ENCODE measurements at places on chromosomes 6 and 20.

DNA sequence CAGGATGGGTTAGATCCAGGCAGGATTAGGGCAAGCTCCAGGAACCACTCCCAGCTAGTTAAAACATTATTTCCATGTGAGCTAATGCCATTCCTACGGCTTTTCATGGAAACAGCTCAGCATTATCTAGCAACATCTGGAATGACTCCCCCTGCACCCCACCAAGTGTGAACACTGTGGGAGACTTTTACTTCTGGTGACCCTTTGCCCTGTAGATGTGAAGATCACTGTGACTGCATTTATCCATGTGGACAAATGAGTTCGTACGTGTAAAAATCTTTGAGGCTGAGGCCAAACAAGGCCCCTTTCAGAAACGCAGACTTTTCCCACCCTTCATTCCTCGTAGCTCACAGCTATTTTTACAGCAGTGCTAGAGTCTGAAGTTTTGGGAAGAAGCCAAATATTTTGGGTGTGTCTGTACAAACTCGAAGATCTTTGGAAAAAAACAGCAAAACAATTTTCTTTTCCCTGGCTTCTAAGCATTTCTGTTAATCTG is 221.8 kb upstream of the SOX4 start:
- DNase-seq = no peak

DNA sequence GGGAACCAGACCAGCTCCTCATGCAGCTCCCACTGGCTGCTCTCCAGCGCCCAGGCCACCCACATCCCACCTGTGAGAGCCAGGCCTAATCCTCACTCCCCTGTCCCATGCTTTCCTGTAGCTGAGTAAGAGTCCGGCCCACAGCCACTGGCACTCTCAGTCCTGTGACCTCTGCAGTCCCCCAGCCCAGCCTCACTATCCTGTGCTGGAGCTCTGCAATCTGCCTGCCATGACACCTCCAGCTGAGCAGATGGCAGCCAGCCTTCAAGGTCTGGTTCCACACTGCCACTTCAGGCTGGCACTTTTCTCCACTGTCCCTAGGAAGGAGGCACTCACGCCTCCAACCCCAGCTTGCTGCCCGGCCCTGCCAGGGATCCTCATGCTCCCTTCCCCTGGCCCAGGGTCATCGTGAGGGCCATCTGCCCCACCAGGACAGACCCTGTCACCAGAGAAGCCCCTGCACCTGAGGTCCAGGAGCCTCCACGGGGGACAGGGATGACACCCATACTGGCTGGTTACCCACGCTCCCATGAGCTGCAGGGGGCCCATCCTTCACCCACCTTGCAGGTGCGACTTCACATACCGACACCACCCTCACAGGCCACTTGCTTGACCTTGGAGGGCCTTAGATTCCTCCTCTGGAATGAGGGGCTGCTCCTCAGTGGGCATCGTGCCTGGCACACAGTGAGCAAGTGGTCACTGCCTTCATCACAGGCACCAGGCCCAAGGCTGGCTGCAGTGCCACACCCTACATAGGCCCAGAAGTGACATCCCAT is 100.1 kb downstream of the ASXL1 start:
- no peak for DNase-seq

DNA sequence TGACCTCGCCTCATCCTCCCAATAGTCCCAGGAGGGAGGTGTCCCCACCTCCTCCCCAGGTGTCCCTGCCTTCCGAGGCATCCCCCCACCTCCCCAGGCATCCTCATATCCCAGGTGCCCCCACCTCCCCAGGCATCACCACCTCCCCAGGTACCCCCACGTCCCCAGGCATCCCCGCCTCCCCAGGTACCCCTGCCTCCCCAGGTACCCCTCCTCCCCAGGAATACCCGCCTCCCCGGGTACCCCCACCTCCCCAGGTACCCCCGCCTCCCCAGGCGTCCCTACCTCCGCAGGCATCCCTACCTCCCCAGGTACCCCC is 198.9 kb downstream of the SYNDIG1 start:
- no peak for DNase-seq

DNA sequence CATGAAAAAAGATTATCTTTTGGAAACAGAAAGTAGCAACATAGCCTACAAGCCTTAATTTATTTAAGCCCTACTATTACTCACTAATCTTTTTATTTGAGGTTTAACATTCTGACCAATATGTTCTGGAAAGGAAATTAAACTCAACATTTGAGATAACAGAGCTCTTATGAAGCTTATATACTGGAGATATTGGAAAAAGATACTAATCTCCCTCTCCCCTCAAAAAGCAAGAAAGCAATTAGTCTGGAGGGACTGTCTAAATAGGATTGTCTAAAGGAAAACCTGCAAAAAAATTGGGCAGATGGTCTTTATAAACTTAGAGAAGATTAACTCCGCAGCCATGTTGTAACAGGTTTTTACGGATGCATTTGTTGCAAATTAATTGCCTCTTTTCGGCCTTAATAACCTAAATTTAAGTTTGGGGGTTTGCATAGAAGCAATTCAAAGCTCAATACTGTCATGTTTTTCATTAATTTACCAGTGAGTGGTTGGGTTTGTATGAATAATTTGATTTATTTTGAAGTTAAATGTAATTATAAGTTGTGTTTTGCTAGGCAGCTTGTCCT is 79.1 kb downstream of the SHLD1 start:
- no peak for DNase-seq

- peak; percentile 38 for DNase-seq
These were observed 177.4 kb upstream of the PLN start for GRCh38 chr6:118370722-118371121.

GRCh38 chr20:37333848-37334318 is 12.1 kb upstream of the SRC start:
- DNase-seq = no peak

DNA sequence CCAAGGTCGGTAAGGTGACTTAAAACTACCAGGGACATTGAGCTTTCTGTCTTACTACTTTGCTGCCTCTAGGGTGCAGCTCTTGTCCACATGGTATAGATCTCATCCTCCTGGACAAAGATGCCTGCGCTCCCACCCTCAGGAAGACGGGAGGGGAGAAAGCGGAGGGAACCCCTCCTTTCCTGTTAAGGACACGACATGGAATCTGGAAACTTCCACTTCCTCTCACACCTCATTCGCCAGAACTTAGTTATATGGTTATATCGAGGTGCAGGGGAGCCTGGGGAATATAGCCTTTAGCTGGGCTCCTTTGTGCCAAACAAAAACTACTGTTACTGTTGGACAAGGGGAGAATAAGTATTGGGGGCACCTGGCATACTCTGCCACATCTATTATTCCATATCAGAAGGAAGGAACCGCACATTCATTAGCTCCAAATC is 224.3 kb upstream of the TSHZ2 start:
- no peak for DNase-seq

- DNase-seq = no peak
These were observed 112.3 kb upstream of the SYNDIG1 start for GRCh38 chr20:24357177-24357576.

DNA sequence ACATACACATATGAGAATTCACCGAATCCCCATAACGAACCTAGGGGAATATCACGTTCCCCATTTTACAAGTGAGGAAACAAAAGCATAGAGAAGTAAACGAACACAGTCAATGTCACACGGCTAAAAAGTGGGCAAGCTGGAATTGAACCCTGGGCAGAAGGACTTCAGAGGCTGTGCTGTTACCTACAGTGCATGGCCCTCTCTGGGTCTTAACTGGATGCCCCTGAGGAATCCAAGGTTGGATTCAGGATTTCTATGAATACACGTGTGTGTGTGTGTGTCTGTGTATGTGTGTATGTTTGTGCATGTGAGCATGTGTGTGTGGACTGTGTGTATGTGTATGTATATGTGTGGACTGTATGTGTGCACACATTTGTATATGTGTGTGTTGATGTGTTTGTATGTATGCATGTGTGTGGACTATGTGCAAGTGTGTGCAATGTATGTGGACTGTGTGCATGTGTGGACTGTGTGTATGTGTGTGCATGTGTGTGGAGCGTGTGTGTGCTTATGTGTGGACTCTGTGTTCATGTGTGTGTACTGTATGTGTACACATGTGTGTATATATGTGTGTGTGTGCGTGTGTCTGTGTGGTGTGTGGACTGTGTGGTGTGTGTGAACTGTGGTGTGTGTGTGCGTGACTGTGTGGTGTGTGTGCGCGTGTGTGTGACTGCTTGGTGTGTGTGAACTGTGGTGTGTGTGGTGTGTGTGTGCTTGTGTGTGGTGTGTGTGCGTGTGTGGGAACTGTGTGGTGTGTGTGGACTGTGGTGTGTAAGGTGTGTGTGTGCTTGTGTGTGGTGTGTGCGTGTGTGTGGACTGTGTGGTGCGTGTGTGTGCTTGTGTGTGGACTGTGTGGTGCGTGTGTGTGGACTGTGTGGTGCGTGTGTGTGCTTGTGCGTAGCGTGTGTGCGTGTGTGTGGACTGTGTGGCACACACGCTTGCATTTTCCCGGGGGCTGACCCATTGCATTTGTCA is 49.0 kb downstream of the HNF4A start:
- no peak for DNase-seq

- no peak for DNase-seq
These were observed 23.5 kb upstream of the RNF24 start for GRCh38 chr20:4038676-4039370.

- DNase-seq = no peak
These were observed 395.3 kb upstream of the BTBD3 start for GRCh38 chr20:11522366-11522741.

DNA sequence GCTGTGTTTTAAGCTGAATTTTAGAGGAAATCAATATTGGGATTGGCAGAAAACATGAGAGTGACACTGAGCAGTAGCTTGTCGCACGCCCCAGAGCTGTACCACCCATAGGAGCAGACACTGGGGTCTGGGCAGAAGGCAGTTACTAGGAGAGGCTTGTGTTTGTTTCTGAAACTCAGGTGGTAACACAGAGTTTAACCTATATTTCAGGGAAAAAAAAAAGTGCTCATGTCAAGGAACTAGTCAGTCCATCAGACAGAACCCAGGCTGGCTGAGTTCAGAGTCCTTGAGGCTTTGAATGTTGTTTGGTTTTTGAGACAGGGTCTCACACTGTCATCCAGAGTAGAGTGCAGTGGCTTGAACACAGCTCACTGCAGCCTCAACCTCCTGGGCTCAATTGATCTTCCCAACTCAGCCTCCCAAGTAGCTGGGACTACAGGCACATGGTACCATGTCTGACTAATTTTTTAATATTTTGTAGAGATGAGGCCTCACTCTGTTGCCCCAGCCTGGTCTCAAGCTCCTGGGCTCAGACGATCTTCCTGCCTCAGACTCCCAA is 6.6 kb downstream of the SLC22A1 start:
- no peak for DNase-seq

DNA sequence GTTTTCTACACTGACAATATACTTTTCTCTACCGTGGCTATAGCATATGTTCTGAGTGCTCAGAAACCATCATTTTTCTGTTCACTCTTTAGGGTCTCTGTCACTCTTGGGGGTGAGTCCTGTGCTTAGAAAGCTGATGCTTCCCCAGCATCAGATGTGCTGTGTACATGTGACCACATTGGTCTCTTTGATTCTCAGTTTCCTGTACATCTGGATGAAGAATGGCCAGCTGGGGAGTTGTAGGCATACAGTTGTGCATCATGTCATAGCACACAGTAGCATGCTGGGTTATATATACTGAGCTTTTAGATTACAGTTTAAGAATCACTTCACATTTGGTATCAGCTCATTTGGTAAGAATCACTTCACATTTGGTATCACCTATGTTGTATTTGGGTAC is 238.6 kb upstream of the PREP start:
- DNase-seq = no peak

DNA sequence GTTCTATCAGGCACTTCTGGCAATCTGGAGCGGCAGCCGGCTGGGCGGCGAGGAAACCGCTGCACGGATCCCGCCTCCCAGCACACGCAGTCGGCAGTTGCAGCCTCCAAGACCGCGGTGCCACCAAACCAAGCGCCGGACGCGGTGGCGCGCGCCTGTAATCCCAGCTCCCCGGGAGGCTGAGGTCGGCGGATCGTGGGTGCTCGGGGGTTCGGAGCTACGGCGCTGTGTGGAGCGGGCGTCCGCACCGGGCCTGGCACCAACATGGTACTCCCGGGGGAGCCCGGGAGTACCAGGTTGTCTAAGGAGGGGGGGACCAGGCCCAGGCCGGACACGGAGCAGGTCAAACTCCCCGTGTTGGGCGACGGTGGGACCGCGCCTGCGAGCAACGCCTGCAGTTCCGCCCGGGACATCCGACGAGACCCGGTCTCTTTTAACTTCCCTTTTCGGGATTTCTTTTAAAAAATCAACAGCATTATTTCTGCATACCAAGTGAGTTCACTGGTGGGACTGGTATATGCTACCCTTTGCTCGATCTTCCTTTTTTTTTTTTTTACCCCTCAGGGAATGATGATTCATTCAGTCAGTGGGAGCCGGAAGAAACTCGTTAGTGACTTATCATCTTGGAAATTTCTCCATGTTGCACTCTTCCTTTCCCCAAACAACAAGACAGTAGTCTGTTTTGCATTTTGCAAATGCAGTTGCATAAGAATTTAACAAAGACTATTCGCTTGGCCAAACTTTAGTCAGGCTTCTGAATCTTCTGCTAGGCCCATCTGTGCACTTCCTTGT is 27.6 kb downstream of the ZNF311 start:
- peak; percentile 41 for DNase-seq

DNA sequence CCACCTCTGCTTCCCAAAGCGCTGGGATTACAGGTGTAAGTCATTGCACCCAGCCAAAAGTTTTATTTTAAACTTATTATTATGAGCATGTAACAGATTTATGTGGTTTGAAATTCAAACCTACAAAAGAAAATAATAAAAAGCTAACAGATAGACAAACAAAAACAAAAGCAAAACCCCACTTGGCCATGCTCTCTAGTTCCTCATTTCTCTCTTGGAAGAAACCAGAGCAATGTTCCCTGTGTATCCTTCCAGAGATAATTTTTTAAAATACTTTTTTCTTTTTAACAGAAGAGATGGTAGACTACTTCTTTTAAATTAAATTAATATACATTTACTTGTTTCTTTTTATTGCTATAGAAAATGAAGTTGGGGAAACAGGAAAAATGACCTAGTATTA is 28.0 kb upstream of the SLC17A3 start:
- no peak for DNase-seq

- DNase-seq = no peak
These were observed 24.7 kb downstream of the HIVEP1 start for GRCh38 chr6:12036766-12037165.

- DNase-seq = peak; percentile 71
These were observed at the start of gene SYNDIG1 for GRCh38 chr20:24469116-24469893. Gene SYNDIG1, plus strand, starts transcription at chr20:24469629. Its CDS starts 73,469 bp downstream, at chr20:24543098.

DNA sequence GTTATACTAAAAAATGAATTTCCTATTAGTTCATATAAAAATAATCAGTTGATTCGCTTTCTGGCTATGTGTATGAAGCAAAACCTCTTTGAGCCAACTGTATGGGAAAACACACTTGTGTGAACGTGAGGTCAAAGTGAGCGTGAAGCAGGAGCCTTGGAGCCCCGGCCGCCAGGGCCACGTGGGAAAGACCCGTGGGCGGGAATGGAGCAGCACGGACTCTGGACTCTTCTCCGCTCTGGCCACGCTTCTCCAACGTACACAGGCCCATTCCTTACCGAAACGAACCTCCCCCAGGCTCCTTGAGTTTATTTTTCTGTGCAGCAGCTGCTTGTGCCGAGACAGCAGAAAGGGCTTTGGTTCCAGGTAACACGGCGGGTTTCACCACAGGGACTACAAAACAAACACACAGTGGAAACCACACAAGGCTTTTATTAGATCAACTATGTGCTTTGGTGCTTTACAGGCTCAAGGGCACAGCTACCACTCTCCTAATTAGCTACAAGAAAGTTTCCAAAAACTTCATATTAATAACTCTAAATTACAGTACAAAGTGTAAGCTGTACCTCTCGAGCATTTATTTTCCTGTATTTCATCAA is 62.7 kb downstream of the TAF4 start:
- DNase-seq = no peak

GRCh38 chr6:149114167-149114566 is 203.3 kb upstream of the TAB2 start:
- peak; percentile 80 for DNase-seq
